Aorta (tissue), 5 donors: ENCODE measurements at places on chromosomes 7 and 10.

- no peak for DNase-seq
These were observed 128.5 kb upstream of the PFKP start for GRCh38 chr10:2938869-2939268.

DNA sequence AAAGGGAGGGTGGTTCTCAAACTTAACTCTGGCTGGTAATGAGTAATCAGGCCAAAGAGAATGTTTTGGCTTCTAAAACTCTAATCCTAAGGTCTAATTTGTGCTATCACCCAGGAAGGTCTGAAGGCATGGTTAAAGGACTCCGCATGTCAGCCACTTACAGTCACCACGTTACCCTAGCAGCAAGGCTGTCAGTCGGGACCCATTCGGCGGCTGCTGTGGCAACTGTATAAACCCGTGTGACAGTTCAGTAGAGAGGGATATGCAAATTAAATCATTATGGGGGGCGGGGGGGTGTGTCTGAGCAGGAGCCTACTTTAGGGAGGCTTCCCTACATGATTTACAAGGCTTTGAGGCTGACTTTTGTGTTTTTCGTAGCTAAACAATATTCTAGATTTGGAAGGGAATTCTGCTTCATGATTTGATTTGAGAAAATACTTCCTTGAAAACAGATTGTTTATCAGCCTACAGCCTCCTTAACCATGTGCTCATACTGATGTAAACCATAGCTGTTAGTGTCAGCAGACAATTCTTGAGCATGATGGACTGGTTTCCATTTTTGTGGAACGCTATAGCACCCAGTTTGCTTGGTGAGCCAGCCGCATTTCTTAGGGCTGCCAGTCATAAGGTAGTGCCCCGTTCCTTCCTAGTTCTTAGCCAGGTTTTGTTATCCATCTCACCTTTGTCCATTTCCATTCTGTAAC is 284.4 kb downstream of the USP6NL start:
- no peak for DNase-seq

GRCh38 chr7:55502124-55502857 is 70.0 kb downstream of the VOPP1 start:
- DNase-seq: no peak

DNA sequence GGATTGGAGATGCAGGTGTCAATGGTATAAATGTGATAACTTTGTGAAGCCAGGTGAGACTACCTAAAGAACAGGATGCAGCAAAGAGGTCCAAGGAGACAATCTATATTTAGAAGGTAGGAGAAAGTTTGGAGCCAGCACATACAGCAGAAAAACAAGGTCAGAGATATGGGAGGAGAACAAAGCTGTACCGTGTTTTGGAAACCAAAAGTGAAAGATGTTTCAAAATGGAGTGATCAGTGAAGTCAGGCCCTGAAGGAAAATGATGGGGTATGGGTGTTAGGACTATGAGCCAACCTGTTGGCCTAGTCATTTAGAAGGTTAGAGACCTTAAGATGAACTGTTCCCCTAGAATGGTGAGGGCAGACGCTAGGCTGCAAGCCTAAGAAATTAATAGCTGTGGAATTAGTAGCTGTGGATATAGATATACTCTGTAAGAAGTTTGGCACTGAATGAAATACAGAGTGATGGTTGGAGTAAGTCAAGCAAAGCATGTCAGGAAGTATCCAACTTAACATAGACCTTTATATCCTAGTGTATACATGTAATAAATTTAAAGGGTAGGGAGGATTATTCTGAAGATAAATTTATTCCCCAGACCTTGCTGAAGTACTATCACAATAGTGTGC is 149.8 kb upstream of the WNT16 start:
- DNase-seq: no peak

DNA sequence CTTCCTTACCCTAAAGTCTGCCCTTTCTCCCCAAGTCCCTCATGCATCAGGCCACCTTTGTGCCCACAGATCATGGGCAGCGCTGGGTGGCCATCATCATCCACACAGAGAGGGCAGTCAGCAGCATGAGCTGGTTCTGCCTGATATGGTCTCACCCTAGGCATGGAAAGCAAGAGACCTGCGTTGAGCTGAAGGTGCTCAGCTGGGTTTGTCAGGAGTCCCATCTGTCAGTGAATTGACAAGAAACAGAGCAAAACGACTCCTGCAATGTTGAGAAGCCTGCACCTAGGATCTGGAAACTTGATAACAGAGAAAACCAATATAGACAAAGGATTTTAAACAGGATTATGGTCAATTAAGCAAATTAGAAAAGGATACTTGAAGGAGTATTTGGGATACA is 242.7 kb upstream of the PRSS1 start:
- DNase-seq: no peak

- DNase-seq: no peak
These were observed 43.5 kb upstream of the CACUL1 start for GRCh38 chr10:118798231-118798662.

DNA sequence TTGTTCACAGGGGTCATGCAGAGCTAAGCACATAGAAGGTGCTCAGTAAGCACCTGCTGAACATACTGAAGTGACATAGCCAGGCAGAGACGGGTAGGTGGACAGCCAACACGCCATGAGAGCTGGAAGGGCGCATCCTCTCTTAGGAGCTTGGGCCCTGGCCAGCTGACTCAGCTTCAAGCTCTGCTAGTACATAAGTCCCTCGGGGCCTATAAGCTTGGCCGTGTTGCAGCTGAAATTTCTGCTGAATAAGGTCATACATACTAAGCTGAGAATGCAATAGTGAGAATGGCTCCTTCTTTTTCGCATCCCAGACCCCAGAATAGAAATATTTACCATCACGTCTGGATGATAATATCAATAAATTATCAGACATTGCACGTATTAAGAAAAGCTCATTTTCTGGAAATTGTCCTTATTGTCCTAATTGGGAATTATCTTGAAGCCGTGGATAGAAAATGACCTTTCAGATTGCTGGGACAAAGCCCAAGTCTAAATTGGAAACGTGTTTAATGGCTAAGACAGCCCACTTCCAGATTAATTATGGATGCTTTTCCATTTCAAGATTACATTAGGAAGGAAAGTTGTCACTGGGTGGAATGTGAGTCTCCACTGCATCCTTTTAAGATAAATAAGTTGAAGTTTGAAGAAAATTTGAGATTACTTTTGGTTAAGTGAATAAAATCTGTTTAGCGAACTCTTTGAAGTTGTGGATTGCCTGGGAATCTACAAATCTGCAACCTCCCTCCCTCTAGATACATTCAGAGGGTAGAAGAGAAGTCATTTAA is 287.1 kb upstream of the C7orf33 start:
- DNase-seq: peak; percentile 79

GRCh38 chr7:157255201-157255606 is 81.6 kb upstream of the DNAJB6 start:
- no peak for DNase-seq

- no peak for DNase-seq
These were observed 141.6 kb upstream of the WNT16 start for GRCh38 chr7:121187222-121187621.

DNA sequence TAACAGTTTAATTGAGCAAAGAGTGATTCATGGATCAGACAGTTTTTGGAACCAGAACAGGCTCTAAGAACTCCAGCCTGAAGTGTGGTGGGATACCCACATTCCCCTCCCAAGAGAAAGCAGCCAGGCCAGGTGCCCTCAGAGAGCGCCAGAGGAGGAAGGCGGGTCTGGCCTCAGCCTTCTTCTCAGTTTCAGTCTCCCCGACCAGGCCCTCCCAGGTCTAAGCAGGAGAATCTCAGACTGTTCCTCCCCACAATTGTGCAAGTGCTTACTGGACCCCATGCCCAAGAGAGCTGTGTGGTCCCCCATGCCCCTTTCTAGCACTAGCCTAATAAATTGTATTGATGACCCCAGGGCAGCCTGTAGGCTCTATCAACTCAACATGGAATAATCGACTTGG is 25.6 kb downstream of the PPIF start:
- no peak for DNase-seq

GRCh38 chr10:120605410-120605809 is 148.4 kb downstream of the PLPP4 start:
- DNase-seq: no peak

DNA sequence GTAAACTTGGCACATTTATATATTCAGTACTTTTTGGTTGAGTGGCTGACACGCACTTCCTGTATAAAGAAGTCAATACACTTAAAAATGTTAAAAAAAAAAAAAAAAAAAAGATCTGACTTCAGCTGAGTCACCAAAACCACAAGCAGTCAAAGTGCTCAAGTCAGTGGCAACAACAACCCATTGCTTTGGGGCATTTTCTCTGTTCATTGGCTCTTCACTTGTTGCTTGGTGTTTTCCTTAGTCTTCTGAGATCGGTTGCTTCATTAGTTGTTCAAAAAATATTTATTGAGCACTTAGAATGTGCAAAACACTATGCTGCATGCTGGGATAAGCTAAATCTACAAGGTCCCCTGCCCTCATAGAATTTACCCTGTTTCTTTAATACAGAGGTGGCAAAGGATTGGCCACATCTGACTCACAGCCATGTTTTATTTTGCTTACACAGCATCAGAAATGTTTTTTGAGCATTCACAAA is 63.7 kb downstream of the ZNRF2 start:
- DNase-seq: no peak

DNA sequence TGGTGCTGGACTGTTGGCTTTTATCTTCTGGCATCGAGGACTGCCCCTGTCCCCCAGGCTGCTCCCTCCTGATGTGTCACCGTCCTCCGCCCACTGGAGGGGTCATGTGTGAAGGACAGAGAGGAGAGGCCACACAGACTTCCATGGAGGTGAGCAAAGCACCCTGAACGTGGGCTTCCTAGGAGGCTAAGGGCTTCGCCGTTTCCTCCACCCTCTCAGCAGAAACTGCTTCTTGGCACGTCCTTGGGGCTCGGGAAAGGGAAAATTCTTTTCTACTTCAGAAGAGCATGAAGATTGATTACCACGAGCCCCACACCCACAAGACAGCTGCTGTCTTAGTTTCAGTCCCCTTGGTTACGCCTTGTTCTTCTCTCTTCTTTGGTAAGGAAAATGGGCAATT is 218.2 kb downstream of the CCDC3 start:
- no peak for DNase-seq

DNA sequence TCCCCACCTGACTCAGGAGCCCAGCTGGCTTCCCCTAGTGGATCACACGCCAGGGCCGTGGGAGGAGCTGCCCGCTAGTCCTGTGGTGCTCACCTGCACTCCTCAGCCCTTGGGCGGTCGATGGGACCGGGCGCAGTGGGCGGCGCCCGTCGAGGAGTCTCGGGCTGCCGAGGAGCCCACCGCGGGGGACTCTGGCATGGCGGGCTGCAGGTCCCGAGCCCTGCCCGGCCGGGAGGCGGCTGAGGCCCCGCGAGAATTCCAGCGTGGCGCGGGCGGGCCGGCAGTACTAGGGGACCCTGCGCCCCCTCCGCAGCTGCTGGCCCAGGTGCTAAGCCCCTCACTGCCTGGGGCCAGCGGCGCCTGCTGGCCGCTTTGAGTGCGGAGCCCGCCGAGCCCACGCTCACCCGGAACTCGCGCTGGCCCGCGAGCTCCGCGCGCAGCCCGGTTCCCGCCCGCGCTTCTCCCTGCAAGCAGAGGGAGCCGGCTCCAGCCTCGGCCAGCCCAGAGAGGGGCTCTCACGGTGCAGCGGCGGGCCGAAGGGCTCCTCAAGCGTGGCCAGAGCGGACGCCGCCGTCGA is 367.9 kb downstream of the TYW1 start:
- DNase-seq: no peak

DNA sequence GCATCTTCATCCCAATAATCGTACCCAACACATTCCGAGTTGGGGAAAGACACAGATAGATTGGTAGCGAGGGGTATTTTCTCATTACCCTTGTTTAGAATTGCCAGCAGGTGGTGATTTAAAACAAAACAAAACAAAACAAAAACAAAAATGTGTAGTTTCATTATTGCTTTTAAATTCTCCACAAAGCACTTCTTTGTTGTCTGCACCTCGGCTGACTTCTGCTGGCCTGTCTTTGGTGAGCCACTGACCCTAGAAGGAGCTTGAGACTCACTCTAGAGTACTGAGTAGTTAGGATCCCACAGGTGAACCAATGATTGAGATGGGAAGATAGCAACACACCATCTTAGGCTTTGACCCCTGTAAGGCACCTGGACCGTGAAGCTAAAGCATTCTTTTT is 105.4 kb upstream of the BET1 start:
- DNase-seq: no peak

- DNase-seq: no peak
These were observed 274.9 kb upstream of the NEBL start for GRCh38 chr10:21171936-21172541.

- no peak for DNase-seq
These were observed 4.3 kb downstream of the TLX1 start for GRCh38 chr10:101135141-101136006.

- DNase-seq: peak; percentile 90
These were observed 2.6 kb downstream of the LDB1 start for GRCh38 chr10:102117391-102118159.

GRCh38 chr10:90484518-90484917 is 373.3 kb downstream of the HTR7 start:
- DNase-seq: peak; percentile 73

- DNase-seq: no peak
These were observed 67.9 kb upstream of the ANTXRL start for GRCh38 chr10:46218921-46219320.

GRCh38 chr7:67021260-67021659 is 24.6 kb downstream of the TYW1 start:
- no peak for DNase-seq

GRCh38 chr7:85150624-85151023 is 36.2 kb downstream of the SEMA3D start:
- no peak for DNase-seq

- peak; percentile 53 for DNase-seq
These were observed 4.9 kb downstream of the ARMC3 start for GRCh38 chr10:22932626-22933370.

GRCh38 chr7:68707159-68707558 is 891.1 kb upstream of the AUTS2 start:
- no peak for DNase-seq

DNA sequence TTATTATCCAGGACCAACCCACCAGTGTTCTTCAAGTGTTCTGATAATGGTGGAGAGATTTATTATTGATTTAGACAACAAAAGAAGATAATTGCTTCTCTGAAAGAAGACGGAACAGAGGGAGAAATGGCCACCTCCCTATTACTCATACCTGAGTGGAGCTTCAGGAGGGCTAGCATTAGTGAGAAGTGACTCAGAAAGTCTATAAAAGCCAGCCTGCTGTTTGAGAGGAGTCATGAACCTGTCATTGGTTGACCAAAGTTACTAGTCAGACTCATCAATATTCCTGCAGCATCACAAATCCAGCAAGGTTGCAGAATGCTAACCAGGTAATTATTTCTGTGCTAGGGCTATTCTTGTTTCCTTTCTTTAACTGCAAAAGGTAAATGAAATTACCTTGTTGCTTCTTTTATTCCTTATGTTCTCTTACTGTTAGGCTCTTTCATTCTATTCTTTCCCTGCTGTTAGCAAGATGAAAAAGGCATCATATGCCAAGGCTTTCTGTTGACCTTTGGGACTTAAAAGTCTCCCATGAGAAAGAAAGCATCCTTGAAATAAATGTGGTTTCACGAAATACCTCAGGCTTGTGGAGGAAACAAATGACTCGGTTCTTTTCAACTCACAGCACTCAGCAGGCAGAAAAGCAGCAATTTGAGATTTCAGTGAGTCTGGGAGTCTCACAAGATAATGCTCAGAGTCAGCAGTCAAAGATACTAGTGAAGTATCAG is 256.4 kb upstream of the PHYHIPL start:
- no peak for DNase-seq
